ENCODE measurements at places on chromosomes 12 and 14.

GRCh38 chr12:64566122-64566521, 44.2 kb upstream of the RASSF3 start:
- DNase-seq, result no peak

DNA sequence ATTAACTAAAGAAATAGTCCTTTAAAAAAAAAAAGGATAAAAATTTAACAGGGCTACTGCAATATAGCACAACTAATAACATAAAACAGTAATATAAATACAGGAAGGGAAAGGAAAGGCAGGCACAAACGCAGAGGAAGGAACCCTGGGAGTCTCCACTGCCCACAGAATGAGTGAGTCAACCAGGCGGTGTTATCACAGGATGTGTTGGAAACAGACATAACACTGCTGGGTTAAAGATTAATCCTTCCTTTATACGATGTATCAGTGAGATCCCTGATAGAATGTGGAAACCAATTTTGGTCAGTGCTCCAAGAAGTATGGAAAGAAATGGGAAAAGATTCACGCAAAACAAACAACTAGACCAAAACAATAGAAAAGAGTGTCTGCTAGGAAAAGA, 47.9 kb downstream of the FGD6 start:
- DNase-seq, result no peak

- no peak for DNase-seq
These were observed 5.1 kb downstream of the IKBIP start for GRCh38 chr12:98639491-98639890.

GRCh38 chr14:23070262-23071129, 13.2 kb upstream of the CDH24 start:
- no peak for DNase-seq

DNA sequence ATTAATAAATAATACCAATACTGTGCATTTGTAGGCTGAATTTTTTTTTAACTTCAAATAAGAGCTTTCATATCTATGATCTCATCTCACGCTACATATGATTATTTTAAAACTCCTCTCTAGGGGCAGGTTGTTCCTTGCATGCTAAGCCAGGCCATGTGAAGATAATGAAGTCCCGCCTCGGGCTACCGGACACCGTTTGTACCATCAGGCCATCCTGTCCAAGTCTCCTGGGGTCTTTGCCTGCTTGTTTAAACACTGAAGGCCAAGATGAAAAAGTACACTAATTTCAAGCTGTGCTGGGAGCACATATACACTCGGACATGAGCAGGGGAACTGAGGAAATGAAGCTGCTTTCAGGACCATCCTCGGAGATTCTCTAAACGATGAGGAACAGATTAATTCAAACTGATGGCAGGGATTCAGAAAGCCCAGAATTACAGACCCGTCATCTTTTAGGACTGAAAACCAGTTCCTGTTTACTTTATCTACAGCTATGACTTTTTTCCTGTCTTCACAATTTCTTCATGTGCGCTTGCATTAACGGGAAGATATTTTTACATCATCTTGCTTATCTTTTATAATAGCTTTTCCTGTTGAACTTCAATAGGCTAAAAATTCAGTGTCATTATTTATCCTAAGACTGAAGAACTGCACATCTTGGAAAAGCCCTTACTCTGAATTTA, 6.3 kb upstream of the ABHD12B start:
- no peak for DNase-seq

DNA sequence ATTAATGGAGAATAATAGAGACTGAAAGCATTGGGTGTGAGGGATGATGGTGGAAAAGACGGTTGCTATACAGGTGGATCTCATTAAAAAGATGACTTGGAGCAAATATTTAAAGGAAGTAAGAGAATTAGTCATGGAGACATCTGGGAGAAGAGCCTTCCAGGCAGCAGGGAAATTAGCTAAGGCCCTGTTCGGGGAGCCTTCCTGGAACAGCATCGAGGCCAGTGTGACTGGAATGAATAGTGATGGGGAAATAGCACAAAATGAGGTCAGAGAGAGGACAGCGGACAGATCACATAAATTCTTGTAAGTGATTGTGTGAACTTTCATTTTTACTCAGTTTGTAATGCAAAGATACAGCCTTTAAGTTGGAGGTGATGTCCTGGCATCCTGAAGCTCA, 842.3 kb downstream of the SLC6A15 start:
- DNase-seq, result no peak

- DNase-seq, result peak; percentile 9
These were observed 239.1 kb downstream of the SSPN start for GRCh38 chr12:26434299-26435068.

- DNase-seq, result no peak
These were observed 6.0 kb upstream of the ACADS start for GRCh38 chr12:120719496-120720233.
